ENCODE measurements at places on chromosomes 3 and 15.

DNA sequence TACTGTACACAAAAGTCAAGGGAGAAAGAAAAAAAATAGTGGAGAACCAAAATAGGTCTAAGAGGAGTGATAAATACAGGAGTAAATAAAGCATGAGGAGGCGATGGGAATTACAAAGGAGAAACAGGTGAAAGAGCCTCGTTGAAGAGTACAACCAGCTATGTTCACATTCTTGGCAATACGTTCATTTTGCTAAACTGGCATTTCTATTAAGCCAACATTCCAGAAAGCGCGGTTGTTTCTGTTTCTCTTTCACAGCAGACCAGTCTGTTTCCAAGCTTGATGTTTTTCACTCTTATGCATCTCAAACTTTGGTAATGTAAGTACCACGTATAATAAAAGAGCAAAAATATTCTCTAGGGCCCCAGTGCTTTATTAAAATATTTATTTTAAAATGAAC, 74.5 kb downstream of the NSUN3 start:
- no peak for DNase-seq

DNA sequence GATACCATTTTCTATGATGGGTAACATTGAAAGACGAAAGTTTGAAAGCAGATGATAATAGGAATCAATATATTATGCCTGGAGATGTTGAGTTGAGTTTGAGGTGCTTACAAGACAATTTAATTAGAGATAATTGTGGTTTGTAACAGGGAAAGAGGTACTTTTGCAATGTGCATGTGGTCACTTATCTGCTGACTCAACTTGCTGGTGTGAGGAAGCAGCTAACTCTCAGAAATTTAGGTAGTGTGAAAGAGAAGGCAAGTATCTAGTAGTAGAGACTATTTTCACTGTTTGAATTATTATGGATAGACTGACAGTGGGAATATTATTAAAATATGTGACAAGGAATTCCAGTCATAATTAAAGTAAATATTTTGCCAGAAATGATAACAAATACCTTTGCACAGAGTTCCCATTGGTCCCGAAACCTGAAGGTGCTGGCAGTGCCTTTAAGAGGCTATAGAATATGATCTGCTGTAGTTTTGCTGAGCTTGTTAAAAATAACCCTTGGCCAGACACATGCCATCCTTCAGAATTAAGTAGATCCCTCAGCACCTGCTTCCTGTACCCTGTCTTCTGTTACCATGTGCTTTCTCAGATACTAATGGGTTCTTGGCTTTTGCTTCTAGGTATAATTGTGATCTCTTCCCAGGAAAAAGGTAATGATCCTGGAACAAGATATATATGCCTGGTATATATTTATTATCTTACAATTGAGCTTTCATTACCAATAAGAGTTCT, 315.9 kb downstream of the BCHE start:
- DNase-seq = peak; percentile 3

DNA sequence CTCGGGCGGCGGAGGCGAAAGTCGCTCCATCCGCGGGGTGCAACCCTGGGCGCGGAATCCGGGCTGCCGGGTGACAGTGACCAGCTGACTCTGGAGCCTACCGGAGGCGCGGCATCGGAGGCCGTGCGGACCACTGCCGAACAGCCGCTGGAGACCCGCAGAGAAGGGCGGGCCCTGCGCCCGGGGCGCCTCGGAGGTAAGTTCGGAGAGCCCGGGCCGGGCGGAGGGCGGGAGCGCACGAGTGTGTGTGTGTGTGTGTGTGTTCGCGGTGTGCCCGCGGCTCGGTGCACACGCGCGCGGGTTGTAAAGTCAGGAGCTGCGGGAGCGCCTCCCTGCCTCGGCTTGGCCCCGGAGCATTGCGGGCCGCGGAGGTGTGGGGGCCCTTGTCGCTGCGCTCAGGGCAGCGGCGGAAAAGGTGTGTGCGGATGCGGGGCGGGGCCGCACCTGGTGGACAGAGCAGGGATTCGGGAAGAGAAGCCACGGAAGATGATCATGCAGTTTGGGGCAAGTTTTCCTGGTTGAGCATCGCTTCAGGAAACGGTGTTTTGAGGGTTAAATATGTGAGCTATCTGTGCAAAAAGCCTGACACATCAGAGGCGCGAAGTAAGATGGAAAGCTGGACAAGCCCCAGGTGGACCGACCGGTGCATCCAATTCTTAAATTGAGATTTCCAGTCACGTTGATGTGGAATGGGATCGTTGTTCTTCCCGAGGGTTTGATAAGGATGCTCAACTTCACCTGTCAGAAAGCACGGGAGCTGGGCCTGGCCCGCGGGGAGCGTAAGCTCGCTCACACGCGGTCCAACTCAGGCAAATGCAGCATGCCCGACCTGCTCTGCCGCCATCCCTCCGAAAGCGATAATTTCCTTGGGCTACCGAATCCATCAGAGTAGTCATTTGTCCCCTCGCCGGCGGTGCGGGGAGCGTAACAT, 474 bp downstream of the MINAR1 start:
- peak; percentile 21 for DNase-seq

DNA sequence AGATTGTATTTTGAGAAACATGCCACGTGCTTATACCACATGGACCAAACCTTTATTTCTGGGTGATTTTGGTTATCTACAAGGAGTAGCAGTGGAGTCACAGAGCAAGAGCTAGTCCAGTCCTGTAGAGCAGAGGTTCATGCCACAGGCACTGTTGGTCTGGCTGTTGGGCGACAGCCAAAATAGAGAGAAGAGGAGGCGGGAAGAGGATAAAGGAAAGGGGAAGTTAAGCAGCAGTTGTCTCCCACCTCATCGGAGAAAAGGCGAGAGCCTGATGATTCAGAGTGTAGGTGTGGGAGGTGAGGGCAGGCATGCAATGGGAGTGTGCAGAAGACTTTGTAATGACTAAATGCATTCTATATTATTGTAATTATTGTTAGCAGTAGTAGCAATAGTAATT, 237.5 kb upstream of the ROPN1 start:
- peak; percentile 22 for DNase-seq

DNA sequence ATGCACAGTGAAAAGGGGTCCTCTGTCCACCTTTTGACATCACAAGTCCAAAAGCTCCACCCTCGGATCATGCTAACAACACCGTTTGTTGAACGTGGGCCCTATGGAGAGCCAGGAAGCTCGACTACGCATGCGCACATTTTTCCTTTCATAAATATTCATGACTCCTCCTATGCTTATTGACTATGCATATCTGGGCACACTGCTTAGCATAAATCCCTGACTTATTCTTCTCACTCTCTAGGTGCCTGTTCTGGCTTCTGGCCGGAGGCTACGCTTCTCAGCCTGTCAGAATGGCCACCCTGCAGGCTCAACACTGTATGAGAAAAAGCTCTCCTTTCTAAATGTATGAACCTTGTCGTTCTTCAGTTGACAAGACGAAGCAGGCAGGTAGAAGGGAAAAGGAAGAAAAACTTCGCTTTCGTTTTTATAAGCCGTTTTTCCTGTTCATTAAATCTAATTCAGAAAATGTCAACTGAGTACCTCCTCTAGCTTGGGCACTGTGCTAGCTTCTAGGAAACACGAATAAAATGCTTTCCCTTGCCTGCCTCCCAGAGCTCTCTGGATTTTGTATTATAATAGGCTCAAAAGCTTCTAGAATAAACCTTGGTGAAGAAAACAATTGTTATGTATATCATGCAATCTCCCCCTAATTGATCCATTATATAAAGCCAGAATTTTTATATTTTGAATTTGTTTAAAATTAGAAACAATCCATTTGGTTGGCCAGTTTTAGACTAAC, 207.7 kb downstream of the ATP10A start:
- no peak for DNase-seq

DNA sequence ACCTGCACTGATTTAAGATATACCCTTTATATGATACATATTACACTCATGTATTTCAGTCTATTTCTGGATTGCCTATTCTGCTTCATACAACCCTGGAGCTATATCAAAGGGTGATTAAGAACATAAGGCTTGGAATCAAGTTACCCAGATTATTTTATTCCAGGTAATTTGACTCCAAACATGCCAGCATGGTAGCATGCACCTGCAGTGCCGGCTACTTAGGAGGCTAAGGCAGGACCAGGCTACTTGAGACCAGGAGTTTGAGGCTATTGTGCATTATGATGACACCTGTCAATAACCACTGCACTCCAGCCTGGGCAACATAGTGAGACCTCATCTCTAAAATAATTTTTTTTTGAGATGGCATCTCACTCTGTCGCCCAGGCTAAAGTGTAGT, 50.4 kb upstream of the NEO1 start:
- DNase-seq = no peak

DNA sequence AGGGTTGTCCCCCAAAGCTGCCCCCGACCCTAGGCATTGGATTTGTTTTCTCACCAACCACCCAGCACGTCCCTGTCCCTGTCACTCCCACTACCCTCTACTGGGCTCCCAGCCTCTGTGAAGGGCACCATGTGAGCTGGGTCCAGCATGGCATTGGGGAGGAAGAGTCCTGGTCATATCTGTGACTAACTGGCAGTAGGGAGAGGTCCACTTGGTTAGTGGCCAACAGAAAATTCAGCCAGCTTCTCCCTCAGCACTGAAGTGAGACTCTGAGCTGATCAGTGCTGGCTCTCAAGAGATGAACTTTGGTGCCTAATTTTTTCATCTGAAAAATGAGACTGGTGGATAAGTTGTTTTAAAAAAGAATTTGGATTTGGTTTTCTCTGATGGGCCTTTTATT, 11.3 kb upstream of the KIF23 start:
- DNase-seq = no peak

- peak; percentile 22 for DNase-seq
Measured at GRCh38 chr3:184299488-184300377, 692 bp downstream of the PSMD2 start.

DNA sequence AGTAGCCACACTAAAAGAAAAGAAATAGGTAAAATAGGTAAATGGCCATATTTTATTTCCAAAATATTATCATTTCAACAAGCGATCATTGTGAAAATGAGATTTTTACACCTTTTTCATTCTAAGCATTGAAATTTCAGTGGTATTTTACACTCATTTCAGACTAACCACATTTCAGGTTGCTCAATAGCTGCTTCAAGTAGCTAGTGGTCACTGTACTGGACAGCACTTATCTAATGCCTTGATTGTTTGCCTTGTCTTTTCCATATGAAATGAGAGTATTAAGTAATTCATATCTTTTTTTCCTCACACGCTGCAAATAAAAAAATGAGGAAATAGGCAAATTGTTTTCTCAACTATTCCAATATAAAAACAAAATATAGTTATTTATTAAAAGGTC, 332.8 kb downstream of the NLGN1 start:
- DNase-seq = no peak

GRCh38 chr15:67085237-67085817, 19.9 kb downstream of the SMAD3 start:
- no peak for DNase-seq

Measured in hematopoietic multipotent progenitor cell treated with erythropoietin and hydrocortisone succinate and interleukin-3 and kit ligand, for 4 days (in vitro differentiated cells).